ENCODE measurements at places on chromosomes 11 and 22. TPM values are rescaled to one million over a fixed set of nuclear protein-coding genes. Genes with fewer than 3 reads are reported as not detected.

GRCh38 chr11:134040386-134041302, 28.2 kb upstream of the JAM3 start:
- DNase-seq, result no peak
- H3K36me3 ChIP-seq, result no peaks in the 10 kb centered on the region
- no peak overlapping the region for H3K27ac ChIP-seq
- H3K4me1 ChIP-seq, result peaks cover 4% of the 10 kb centered on the region
- H3K27me3 ChIP-seq, result peaks cover 23% of the 10 kb centered on the region
- H3K4me3 ChIP-seq, result no peak overlapping the region

DNA sequence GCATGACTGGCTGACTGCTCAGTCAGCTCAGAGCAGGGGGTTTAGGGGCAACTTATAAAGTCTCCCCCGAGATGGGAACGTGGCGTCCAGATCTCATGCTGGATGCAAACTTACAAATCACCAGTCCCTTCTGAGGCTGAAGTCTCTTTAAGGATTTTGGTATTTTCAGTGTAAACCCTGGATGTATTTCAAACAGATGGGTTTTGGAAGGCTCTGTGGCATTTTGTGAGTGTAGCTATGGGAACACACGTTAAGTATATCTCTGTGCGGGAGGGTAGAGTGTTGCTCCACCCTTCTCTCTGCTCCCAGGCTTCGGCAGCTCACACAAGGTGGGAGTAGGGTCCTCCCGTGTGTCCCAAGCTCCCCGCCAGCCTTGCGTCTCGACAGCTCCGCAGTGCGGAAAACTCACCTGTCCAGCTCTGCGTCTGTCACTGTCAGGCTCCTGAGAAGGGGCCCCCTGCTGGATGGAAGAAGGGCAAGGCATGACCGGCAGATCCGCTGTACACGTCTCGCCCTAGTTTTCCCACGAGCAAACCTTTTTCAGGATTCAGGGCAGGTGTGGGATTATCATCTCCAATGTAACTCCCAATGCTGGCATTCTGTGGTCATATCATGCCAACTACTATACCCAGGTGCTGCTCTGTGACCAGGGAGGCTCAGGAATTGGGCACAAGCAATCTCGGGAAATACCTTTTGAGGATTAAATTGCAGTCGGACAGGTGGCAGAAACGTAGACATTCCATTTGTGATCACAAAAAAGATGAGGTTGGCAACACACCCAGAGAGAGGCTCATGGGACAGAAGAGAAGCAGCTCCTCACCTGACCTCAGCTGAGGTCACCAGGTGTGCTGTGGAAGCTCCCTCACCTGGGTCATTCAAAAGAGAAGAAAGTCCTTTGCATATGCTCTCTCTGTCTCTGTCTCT, 313.9 kb upstream of the B3GAT1 start:
- H3K4me3 ChIP-seq, result no peak overlapping the region
- no peaks in the 10 kb centered on the region for H3K36me3 ChIP-seq
- H3K4me1 ChIP-seq, result no peaks in the 10 kb centered on the region
- no peak overlapping the region for H3K27ac ChIP-seq

DNA sequence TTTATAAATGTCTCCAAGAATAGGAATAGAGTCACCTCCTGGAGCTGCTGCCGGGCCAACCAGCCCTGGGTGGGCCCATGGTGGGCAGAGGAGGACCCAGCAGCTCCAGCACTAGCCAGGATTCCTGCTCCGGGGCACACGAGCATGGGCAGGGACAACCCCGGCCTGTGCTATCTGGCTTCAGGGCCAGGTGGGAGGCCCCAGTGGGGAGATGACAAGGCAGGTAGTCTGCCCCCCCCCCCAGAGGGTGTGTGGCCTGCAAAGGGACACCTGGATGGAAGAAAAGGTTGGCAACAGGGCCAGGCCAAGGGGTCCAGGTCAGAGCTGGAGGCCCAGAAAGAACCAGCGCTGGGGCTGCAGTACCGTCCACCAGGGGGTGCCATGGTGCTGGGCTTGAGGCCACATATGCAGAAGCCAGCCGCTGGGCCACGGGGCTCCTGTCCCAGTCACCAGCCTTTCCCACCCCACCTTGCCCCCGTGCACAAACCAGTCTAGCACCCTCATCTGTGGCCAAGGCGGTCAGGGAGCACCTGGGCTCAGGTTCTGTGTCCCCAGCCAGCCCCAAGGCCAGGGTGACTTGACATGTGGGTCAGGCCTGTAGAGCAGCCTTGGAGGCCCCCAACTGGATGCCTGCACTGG, 3.4 kb downstream of the TSPAN32 start:
- H3K27ac ChIP-seq, result no peak overlapping the region
- H3K36me3 ChIP-seq, result no peaks in the 10 kb centered on the region
- no peaks in the 10 kb centered on the region for H3K27me3 ChIP-seq
- H3K4me1 ChIP-seq, result no peaks in the 10 kb centered on the region
- peak; percentile 77 for DNase-seq

Gene ROBO4
- 9.7 TPM for total RNA-seq
